ENCODE measurements at places on chromosomes 16 and 17.

DNA sequence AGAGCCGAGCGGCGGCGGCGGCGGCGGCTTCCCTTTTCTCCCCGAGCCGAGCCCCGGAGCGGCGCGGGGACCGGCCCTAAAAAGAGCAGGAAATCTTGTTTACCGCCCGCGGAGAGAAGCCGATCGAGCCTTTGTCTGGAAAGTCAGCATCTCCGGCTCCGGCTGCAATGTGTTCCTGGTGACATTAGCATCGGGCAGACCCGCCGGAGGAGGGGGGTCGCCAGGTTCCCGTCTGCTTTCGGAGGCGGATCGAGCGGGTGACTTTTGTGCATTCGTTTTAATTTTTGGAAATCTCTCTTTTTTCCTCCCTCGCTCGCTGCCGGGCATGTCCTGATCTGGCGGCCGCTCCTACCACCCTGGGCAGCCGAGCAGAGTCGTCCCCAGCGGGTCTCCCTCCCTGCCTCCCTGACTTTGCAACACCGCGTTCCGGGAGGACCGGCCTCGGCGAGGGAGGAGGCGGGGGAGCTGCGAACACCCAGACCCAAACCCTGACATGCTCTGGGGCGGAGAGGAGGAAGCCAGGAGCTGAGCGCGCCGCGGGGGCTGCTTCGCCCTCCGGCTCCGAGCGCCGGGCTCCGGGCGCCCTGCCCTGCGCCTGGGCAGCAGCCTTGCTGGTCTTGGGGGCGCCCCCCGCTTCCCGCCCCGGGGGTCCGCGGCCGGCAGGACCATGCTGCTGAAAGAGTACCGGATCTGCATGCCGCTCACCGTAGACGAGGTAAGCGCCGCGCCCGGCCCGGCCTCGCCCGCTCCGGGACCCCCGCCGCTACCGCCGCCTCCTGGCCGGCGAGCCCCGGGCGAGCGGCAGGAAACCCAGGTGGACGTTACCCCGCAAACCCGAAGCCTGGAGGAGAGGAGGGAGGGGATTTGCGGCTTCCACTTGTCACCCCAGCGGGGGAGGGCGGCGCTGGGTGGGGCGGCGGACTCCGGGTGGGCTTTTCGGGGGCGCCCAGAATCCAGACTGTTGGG lies 690 bp downstream of the PITPNC1 start:
- DNase-seq = peak; percentile 47

- no peak for DNase-seq
Measured at GRCh38 chr17:306116-306515, 46.5 kb downstream of the RPH3AL start.

GRCh38 chr16:31201582-31202413 lies 762 bp downstream of the PYCARD start:
- DNase-seq = peak; percentile 45

GRCh38 chr17:82060614-82061013 lies 5.0 kb downstream of the DUS1L start:
- no peak for DNase-seq

DNA sequence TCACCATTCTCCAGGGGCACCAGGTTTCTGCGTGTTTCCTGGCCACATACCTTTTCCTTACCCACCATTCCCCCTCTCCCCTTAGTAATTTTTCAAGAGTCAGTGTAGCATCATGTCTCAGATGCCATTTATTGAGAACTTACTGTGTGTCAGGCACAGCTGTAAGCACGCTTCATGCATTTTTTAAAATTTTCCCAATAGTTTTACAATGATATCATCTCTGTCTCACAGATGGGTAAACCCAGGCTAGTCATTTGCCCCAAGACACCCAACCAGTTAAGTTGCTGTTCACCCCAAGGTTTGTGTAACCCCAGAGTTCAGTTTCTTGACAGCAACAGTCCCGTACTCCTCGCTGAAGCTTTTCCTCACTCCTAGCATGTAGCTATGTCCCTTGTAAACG lies 56.4 kb upstream of the IRX3 start:
- no peak for DNase-seq

DNA sequence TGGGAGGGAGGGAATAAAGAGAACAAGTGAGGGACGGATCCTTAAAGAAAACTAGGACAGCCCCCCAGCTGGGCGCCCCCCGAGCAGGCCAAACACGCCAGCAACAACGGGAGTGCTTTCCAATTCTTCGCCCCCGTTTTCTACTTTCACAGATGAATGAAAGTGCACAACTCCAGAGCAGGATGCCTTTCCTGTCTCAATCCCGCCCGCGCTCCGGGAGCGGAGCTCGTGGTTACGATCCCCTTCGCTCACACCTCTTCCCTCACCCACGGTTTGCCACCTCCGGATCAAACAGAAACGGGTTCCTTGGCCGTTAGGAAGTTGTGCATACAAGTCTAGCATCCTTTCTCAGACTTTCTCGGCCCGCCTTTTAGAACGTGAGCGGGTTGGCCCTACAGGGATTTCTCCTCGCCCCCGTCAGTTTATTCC lies 680 bp downstream of the SKA2 start:
- DNase-seq = peak; percentile 22

- no peak for DNase-seq
Measured at GRCh38 chr16:79076047-79076767, 524.3 kb downstream of the MAF start.

GRCh38 chr17:36500745-36501225 lies 14.3 kb downstream of the ZNHIT3 start:
- no peak for DNase-seq

- no peak for DNase-seq
Measured at GRCh38 chr17:43831633-43832032, 1.3 kb downstream of the MPP3 start.

- no peak for DNase-seq
Measured at GRCh38 chr17:75979705-75980187, 706 bp downstream of the TEN1 start.

DNA sequence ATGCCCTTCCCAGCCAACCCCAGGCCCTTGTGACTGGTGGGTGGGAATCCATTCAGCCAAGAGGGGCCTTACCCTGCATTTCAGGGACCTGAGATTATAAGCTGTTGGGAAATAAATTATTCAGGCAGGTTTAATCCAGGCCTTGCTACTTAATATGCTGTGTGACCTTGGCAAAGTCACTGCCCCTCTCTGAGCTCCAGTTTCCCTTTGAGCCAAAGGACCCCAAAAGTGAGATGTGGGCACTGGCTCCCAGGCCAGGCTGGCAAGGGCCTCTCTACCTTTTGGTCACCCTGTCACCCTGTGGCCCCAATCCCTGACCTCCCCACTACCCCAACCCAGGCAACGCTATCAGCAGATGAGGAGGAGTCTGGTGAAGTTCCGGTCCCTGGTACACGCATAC lies 33.9 kb downstream of the MYO15A start:
- DNase-seq = no peak

DNA sequence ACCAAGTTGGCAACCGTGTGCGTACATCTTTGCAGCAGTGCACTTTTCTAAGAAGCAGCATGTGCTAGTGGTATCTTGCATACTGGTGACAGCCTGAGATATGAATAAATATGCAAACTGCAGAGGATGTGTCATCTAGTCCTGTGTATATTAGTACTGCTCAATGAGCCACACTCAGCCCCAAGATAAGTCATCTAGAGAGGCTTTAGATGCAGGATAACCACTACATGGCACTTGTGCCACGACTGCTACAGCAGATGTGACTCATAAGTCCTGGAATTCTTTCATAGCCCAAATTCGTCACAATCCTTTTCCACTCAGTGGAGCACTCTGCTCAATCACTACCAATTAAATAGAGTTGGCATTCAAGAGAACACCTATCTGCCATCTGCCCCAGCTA lies 171.5 kb downstream of the AXIN2 start:
- DNase-seq = no peak

- no peak for DNase-seq
Measured at GRCh38 chr16:2022723-2023091, 3.1 kb downstream of the NPW start.

- no peak for DNase-seq
Measured at GRCh38 chr17:692116-692515, 22.5 kb downstream of the VPS53 start.

DNA sequence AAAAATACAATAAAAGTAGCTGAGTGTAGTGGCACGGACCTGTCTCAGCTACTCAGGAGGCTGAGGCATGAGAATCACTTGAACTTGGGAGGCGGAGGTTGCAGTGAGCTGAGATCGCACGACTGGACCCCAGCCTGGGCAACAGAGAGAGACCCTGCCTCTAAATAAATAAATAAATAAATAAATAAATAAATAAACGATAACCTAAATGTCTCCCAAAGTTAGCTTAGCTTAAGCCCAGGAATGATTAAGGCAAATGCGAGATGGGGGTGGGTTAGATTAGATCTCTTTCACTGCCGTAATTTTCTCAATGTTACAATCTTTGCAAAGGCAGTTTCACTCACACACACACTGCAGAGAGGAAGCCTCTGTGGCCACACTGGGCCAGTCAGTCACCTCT lies 46.7 kb downstream of the WSB1 start:
- no peak for DNase-seq

DNA sequence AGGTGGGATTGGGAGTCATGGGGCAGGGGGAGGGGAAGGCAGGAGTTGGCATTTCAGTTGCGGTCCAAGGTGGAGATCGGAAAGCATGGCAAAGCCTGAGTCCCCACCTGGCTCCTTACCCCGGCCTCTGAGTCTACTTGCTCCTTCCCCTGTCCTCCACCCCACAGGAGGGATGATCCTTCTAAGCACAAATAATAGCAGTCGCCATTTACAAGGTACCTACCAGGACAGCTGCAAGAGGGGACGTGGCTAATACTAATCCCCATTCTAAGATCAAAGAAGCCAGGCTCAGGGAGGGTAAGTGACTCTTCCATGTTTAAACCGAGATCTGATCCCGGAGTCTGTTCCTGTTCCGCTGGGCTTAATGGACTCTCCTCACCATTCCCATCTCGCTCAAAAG lies 396.3 kb downstream of the SLC39A11 start:
- DNase-seq = no peak

DNA sequence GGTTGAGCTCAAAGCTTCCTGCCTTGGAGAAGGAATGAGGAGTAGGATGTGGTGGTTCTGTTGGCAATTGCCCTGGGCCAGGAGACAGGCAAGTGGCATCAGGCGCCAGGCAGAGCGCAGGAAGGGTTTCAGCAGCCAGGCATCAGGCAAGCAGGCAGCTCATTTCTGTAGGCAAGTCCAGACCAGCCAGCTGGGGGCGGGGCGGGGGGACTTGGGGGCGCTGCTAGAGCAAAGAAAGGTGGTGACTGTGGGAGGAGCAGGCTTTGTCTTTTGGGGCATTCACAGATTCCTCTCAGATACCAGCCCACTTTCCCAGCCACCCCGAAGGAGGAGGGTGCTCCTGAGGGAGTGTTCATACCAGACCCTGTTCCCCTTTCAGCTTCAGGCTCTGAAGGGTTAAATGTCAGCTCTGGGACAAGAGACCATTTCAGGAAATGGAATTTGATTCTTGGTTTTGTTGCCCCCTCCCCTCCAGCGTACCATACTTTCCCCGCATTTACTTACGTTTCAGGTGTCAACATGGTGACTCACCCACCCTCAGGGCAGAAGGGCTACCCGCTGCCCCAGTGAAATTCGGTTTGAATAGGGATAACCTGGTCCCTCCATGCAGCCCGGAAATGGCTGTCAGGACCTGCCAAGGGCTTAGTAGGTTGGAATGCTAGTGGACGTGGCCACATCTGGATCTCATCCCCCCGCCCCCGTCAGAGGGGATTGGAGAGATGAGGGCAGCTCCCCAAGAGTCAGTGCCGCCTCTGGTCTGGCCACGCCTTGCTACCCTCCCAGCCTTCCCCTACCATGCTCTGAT lies 13.2 kb downstream of the NGFR start:
- DNase-seq = no peak

GRCh38 chr16:85486256-85486915 lies 126.7 kb upstream of the GSE1 start:
- no peak for DNase-seq

DNA sequence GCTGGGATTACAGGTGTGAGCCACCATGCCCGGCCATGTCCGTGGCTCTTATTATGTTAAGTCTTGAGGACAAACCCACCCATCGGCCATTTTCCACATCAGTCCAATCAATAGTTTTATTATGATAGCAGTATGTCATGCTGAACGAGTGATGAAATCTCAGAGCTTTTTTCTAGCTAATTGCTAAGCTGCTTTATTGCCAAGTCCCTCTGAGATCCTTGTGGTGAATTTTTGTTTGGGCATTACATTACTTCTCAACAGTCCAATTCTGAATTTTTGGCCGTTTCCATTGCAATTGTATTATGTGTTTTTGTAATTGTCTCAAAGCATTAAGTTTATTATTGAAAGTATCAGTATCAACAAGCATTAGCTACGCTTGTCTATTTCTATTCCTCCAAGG lies 10.9 kb downstream of the RNF112 start:
- DNase-seq = no peak

DNA sequence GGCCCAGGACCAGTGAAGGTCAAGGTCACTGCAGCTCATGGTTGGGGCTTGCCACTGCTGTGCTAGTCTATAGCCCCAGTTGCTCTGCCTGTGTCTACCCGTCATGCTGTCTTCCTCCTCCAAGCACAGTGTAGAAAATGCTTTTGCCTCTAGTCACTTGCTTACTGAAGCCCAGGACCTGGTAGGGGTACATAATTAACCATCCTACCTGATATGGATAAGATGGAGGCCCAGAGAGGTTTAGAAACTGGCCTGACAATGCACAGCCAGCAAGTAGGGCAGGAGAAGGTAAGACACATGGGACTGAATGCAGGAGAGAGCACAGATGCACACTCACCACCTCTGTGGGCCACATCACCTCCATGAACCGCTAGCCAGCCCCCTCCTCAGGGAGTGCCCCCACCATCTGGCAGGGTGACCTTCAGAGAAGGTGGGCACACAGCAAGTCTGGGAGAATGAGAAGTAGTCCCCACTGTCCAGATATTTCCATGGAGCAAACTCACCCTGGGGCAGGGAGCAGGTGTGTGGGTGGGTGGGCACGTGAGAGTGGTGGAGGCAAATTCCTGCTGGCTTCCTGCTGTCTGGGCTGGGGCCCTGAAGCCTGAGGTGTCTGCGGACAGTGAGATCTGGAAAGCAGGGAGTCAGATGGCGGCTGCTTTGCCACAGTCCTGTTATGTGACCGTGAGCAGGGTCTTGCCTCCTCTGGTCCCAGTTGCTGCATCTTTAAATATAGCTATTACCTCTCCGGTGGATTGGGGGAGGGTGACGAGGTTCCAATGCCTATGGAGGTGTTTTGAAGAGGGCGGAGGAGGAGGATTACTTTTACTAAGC lies 1.0 kb downstream of the CX3CL1 start:
- DNase-seq = no peak

DNA sequence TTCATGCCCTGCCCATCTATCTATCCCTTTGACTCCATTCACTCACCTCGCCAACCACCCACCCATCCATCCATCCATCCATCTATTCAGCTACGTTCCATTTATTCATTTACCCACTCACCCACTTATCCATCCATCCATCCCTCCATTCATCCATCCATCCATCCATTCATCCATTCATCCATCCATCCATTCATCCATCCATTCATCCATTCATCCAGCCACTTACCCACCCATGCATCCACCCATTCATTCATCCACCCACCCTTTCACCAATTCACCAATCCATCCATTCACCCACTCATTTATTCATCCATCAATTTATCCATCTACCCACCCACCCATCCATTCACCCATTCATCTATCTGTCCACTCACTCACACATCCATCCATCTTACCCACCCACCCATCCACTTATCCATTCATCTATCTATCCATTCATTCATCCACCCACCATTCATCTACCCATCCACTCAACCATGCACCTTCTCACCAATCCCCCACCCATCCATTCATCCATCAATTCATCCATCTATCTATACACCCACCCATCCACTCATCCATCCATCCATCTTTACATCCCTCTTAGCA lies 19.5 kb upstream of the KCNJ12 start:
- DNase-seq = no peak

- DNase-seq = no peak
Measured at GRCh38 chr17:7262935-7263800, 890 bp upstream of the CLDN7 start.
